Transverse colon (tissue), 4 donors: ENCODE measurements at places on chromosomes 2 and 18. TPM values are rescaled to one million over a fixed set of nuclear protein-coding genes. Genes with fewer than 3 reads are reported as not detected.
A peak's percentile ranks its signal among the peaks of the same experiment; 100 is the strongest.

- no peaks in the 10 kb centered on the region for H3K4me1 ChIP-seq
- H3K27me3 ChIP-seq: no peaks in the 10 kb centered on the region
- DNase-seq: no peak
- no peak overlapping the region for H3K4me3 ChIP-seq
- H3K36me3 ChIP-seq: no peaks in the 10 kb centered on the region
Observed at GRCh38 chr2:212245880-212246279, 292.7 kb downstream of the ERBB4 start.

The SCN9A gene
- total RNA-seq: 25.9 TPM

GRCh38 chr2:932320-933115 is 18.1 kb upstream of the SNTG2 start:
- no peak for DNase-seq
- H3K4me1 ChIP-seq: no peaks in the 10 kb centered on the region
- no peak overlapping the region for H3K27ac ChIP-seq
- no peak overlapping the region for H3K4me3 ChIP-seq

DNA sequence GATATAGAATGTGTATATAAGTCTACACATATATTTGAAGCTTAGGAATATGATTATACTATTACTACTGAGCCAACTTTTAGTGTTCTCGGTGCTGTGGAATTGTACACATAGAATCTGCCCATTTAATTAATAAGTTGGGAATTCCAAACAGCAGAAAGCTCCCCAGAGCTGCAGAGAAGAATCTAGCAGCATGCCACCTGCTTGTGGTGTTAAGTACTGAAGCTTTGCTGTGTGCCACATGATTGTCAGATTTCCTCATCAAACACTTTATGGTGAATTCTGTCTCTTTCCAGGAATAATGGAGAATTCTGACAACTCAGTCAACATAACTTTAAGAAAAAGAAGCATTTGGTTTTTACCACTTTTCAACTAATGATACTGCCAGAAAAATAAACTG is 117.8 kb downstream of the WDSUB1 start:
- no peak overlapping the region for H3K27ac ChIP-seq
- no peaks in the 10 kb centered on the region for H3K36me3 ChIP-seq
- H3K27me3 ChIP-seq: no peaks in the 10 kb centered on the region
- peaks cover 5% of the 10 kb centered on the region for H3K4me1 ChIP-seq

The FOXI3 gene
- total RNA-seq: not detected

- no peaks in the 10 kb centered on the region for H3K4me1 ChIP-seq
- no peak overlapping the region for H3K27ac ChIP-seq
- H3K36me3 ChIP-seq: no peaks in the 10 kb centered on the region
- H3K27me3 ChIP-seq: no peaks in the 10 kb centered on the region
- DNase-seq: no peak
- no peak overlapping the region for H3K4me3 ChIP-seq
Observed at GRCh38 chr2:224658780-224659405, 57.3 kb downstream of the CCDC195 start.

DNA sequence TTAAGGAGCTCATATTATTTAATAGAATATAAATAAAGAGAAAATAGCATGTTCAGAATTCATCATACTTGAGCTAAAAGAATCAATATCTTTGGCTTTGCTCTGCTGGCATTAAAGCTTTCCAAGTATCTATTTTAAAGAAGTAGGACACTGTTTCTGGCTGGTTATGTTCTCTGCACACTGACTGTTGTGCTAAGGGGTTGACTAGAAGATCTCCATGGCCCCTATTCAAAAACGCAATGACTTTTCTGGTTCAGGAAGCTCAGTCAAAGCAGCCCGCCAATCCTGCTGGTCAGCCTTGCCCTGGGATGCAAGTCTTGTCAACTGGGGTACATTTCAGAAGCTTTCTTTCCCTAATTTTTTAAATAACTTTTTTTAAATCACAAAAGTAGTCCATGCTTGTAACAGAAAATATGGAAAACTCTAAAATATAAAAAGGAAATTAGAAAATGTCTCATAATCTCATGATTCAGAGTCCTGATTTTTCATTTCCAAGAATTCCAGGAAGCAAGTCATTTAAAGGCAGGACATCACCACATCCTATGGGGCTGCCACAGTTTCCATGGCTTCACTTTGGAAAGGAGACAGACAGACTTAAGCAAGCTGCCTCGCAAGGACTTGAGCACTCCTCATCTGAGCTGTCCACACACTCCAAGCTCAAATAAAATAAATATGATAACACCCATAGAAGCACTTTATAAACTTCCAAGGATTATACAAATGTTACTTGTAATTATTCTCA is 195.1 kb downstream of the TXNL1 start:
- H3K4me1 ChIP-seq: no peaks in the 10 kb centered on the region
- H3K36me3 ChIP-seq: no peaks in the 10 kb centered on the region
- no peak overlapping the region for H3K27ac ChIP-seq
- no peak overlapping the region for H3K4me3 ChIP-seq
- no peak for DNase-seq

The IFIH1 gene
- total RNA-seq: 23.1 TPM

The GKN2 gene
- total RNA-seq: not detected

The UGT1A1 gene
- 6.0 TPM for total RNA-seq

- H3K4me1 ChIP-seq: peaks cover 6% of the 10 kb centered on the region
- H3K4me3 ChIP-seq: no peak overlapping the region
- H3K27ac ChIP-seq: no peak overlapping the region
- no peaks in the 10 kb centered on the region for H3K36me3 ChIP-seq
- no peak for DNase-seq
- H3K27me3 ChIP-seq: no peaks in the 10 kb centered on the region
Observed at GRCh38 chr2:46563186-46563585, 83.8 kb downstream of the TMEM247 start.

GRCh38 chr2:54673501-54673998 is 49.9 kb upstream of the EML6 start:
- H3K4me3 ChIP-seq: peak overlapping the region; percentile 17
- no peaks in the 10 kb centered on the region for H3K36me3 ChIP-seq
- H3K4me1 ChIP-seq: peaks cover 37% of the 10 kb centered on the region
- no peaks in the 10 kb centered on the region for H3K27me3 ChIP-seq
